ENCODE measurements at places on chromosomes 2 and 18.

DNA sequence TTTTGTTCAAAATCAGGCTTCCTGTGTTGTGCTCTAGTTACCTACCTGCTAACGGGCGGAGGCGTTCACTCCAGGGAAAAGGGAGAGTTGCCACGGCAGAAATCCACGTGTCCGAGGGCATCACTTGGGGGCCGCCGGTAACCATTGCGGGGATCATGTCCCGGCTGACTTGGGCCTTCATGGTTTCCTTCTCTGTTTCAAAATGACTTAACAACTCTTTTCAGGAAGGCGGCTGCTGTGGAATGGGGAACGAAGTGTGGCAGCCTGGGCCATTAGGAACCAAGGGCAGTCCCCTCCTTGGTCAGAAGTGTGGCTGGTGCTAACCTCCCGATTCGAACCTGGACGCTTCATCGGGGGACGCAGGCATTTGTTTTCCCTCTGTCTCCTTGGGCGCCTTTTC is 56.8 kb downstream of the INPP5D start:
- no peak for DNase-seq

- DNase-seq, result no peak
These were observed 10.9 kb downstream of the UXS1 start for GRCh38 chr2:106183101-106183696.

DNA sequence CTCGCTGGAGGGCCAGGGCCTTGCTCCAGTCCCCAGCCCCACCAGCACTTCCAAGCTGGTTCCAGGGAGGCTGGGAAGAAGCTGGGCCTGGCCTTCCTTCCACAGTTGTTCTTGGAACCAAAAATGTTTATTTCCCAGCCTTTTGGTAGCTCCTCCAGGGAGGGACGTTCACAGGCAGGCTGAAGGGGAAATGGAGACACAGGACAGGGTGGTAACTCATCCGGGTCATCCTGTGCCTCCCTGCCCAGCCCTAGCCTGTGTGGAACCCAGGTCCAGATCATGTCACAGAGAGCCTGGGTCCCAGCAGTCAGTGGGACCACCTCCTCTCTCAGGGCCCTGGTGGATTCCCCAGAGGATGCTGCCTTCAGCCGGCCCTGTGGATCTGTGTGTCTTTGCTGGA is 12.5 kb upstream of the ARMC9 start:
- no peak for DNase-seq

GRCh38 chr18:9782073-9782857 is 74.2 kb downstream of the RAB31 start:
- peak; percentile 96 for DNase-seq

GRCh38 chr2:24077879-24078278 is 1.8 kb upstream of the SF3B6 start:
- DNase-seq, result no peak

DNA sequence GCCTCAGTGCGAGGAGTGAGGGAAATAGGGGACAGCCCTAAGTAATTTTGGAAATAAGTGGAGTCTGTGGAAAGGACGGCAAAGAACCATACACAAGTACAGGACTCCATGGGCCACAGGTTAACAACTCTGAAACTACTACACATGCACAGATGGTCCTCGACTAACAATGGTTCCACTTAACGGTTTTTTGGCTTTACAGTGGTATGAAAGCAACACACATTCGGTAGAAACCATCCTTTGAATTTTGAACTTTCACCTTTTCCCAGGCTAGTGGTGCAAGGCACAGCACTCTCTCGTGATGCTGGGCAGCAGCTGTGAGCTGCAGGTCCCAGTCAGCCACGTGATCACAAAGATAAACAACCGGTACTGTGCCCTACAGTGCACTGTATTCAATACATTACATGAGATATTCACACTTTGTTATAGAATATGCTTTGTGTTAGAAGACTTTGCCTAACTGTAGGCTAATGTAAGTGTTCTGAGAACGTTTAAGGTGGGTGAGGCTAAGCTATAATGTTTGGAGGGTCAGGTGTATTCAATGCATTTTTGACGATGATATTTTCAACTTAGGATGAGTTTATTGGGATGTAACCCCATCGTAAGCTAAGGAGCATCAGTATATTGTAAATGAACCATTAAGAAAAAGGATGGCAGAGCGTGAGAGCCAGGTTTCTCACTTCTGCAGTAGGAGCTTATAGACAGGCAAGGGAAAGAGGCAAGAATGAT is 44.6 kb downstream of the TBC1D8 start:
- no peak for DNase-seq

GRCh38 chr2:130351711-130352110 is 4.1 kb upstream of the PTPN18 start:
- no peak for DNase-seq

DNA sequence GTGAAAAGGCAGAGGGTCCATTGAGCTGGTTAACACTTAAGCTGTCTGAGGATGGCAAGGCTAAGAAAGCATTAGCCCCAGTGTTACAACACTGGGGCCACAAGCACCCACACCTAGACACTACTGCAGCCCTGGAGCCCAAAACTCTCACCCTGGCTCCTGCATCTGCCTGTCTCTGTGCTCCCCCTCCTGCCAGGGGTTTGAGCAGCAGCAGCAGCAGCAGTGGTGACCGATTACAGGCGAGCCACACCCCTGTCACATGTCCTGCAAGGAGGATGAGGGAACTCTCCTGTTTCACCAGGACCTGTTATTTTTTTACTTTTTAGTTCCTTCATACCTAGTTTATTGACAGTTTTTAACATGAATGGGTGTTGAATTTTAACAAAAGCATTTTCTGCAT is 326.7 kb upstream of the MAP2 start:
- DNase-seq, result no peak

DNA sequence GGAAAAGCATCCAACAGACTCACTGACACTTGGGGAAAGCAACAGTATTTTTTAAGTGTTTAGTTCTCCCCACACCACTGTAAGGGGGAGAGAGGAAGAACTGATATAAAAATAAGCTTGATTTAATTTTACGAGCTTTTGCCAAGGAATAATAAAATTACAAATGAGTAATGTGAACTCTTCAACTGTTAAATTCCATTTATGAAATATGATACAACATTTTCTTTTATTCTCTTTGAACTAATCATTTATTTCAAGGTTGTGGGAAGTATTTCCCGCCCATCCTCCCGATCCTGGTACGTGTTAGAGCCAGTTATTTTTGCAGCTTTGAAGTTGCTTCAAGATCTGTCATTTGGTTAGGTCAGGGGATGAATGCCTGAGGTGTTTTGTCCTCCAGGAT is 35.2 kb downstream of the WDPCP start:
- DNase-seq, result no peak

DNA sequence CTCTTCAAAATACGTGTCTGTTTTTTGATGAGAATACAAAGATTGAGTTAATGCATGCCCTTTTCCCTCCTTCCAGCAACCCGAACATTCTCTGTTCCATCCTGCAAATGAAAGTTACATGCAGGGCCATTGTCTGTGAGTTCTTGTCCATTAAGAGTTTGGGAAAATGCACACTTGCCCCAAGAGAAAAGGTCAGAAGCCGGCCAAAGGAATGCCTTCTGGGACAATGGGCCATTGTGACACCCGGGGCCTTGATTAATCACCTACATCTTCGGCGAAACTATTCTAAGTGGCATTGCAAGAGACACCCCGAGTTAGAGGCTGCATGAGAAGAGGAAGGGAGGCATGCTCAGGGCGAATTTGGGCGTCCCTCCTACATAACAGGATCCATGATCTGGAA is 73.7 kb upstream of the COPS8 start:
- DNase-seq, result no peak

- no peak for DNase-seq
These were observed 329.4 kb downstream of the AGPS start for GRCh38 chr2:177721818-177722567.

- DNase-seq, result no peak
These were observed 366.7 kb upstream of the SOX11 start for GRCh38 chr2:5325523-5325922.

GRCh38 chr2:58122540-58122939 is 75.9 kb downstream of the VRK2 start:
- no peak for DNase-seq

GRCh38 chr18:70256184-70256583 is 32.7 kb upstream of the SOCS6 start:
- DNase-seq, result no peak

DNA sequence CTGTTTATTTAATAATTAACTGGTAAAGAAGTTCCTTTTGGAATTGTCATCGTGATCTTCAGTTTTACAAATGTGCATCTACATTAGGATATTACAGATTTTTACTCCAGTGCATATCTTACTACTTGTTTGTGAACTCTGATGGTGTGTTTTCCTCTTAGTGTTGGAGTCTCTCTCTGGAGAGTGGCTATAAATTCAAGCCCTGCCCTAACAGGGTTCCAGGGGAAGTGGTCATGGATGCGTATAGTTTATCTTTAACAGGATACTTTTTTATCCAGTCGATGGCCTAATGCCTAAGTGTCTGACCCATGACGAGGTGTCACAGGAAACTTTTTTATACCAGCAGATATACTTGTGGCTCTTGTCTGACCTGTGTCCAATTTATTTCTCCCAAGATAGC is 75.4 kb downstream of the CHN1 start:
- no peak for DNase-seq

DNA sequence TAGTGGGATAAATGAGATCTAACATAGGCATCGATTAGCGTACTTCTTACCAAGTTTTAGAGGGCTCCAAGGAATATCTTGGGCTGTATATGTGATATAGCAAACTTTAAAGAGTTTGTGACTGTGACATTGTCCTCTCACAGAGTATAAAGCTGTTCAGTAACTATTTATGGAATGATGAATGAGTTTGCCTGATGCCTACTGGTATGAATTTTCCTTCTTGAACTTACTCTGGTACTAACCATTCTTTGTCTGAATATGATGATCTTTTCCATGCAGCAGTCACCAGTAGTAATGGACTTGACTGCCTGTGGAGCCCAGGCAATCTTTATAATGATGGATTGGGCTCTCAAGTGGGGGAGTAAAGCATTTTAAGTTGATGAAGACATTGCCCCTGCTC is 120.5 kb downstream of the PARD3B start:
- no peak for DNase-seq

DNA sequence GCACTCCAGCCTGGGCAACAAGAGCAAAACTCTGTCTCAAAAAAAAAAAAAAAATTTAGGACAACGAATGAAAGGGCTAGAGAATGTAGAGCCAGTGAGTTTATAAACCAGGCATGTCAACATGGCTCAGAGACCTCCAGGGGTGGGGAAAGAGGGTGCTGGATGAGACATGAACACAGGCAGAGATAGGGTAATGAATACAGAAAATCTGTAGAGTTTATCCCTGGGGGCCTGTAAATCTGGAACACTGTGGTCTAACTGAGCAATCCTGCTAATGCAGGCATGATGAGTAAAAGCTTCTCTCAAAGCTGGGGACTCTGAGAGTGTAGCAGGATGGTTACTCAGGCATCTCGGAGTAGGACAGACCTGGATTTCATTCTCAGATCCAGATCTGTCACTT is 59.2 kb upstream of the IGFBP2 start:
- DNase-seq, result no peak

DNA sequence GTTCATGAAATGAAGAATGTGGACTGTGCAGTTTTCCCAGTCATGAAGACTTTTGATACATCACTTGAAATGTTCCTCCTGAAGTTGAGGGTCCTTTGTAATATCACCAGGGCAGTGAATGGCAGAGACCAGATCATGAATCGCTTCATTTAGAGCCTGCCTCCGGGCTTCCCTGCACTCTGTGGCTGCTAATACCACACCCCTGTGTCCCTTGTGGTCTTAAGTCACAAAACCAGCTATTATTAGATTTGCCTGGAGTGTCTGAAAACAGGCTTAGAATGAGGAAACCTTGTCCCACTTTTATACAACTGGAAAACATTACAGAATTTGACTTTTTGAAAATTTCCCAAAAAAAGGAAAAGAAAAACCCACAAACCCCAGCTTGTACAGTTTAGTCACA is 147.9 kb downstream of the MGAT5 start:
- DNase-seq, result no peak

DNA sequence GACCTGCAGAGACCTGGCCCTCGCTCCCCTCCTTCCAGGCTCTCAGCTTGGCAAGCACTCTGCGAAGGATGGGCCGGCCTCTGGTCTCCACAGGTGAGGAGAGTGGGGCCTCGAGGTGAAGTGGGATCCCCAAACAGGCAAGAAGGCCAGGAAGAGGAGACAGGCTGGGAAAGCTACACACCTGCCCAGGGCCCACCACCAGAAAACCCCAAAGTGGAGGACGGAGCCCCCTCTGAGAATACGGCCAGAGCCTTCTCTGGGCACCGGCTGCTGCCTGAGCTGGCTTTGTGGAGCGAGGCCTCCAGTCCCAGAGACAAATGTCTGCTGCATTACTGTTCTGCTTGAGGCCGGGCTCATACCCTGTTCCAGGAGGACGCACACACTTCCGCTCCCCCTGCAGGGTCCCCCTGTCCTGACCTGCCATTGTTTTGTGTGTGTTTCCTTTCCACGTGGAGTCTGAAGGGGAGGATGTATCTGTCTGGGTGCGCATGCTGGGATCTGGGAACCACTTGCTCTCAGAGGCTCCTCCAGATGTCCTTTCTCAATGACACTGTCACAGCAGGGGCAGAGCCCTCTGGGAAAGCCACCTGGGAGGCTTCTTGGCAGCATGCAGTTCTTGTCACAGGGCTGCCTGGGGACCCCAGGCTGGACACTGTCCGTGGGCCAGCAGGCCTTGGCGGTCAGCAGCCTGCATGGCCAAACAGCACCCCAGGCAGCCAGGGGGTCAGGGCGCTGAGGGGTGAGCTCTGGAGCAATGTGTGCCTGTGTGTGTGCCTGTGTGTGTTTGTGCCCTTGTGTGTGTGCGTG is 20.8 kb downstream of the KCNF1 start:
- no peak for DNase-seq

GRCh38 chr2:239240414-239240881 is 160.4 kb downstream of the HDAC4 start:
- peak; percentile 73 for DNase-seq

- no peak for DNase-seq
These were observed 25.5 kb upstream of the SOCS6 start for GRCh38 chr18:70263336-70263735.

- no peak for DNase-seq
These were observed 75.2 kb downstream of the DPP4 start for GRCh38 chr2:161998857-161999256.

DNA sequence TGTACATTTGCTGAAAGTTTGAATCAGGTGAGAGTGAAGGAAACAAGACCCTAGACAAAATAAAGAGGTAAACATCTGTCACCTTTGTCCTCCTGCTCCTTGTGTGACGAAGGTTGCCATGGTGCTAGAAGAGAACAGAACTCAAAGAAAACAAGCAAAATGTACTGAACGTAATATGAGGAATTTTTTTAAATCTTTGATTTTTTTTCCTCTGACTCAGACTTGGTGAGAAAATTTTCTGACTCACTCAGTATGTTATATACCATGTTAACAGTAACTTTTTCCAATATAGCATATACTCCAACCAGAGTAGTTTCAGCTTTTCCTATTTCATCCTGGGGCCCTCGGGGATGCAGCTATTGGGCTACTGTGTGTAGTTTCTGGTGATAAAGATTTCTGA is 2114.6 kb upstream of the PIK3C3 start:
- no peak for DNase-seq

- DNase-seq, result no peak
These were observed 104.4 kb upstream of the CBLN2 start for GRCh38 chr18:72648481-72648960.

DNA sequence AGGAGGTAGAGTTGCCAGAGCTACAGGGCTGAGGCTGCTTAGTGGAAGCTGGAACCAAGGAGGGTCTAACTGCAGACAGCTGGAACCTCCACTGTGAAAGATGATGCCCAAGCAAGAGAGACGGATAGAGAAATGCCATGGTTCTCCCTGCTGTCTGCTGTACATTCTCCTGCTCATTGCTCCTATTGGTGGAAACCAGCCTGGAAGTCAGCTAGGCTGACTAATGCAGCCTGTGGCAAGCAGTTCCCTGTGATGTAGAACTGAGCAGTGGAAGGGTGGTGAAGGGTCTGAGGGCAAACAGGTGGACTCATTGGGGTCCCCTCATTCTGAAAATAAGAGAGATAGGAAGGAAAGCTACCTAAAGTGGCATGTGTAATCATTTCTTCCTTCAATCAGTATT is 563.6 kb downstream of the SLC4A3 start:
- DNase-seq, result no peak

All from HL-60 (cell line).